ENCODE measurements at places on chromosomes 3 and 15.

DNA sequence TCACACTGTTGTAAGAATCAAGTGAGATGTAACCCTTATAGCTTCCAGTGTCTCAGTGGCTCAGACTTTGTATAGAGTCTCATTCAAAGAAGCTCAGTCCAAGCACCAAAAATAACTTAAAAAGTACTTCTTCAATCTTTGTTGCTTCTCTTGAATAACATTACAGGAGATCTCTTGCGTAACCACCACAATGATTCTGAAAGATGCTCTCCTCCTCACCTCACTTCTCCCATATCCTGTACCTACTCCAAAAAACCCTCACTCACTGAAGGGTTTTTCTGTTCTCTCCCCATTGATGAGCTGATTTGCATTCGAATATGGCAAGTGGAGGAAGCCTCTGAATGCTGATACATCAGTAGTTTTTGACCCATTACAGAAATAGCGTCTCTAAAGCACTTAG, 39.4 kb upstream of the MRPS22 start:
- DNase-seq: no peak

DNA sequence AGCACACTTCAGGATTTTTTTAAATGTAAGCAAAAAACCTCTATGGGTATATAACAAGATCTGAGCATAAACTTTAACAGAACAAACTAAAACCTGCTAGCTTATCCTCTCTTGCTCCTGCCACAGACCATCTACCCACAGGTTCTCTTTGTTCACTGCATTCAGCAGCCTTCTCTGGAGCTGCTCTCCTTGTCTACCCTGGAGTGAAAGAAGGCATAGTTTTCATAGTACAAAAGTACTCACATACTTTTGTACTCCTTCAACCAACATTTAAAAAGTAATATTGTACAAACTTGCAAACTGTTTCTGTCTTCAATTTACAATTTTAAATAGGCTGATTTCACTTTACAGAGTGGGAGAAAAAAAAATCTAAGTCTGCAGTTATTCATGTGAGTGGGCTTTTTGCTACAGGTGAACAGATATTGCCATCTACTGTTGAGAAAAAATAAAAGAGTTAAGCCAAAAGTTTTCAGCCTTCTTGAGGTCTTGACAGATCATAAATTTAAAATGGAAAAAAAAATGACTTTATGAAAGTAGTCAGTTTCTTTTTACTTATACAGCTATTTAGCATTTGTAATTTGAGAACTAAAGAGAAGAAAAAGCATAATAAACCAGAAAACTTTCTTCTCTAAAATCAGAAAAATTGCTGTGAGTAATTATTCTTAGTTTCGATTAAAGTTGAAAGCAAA, 20.4 kb downstream of the TERC start:
- DNase-seq: peak; percentile 57

DNA sequence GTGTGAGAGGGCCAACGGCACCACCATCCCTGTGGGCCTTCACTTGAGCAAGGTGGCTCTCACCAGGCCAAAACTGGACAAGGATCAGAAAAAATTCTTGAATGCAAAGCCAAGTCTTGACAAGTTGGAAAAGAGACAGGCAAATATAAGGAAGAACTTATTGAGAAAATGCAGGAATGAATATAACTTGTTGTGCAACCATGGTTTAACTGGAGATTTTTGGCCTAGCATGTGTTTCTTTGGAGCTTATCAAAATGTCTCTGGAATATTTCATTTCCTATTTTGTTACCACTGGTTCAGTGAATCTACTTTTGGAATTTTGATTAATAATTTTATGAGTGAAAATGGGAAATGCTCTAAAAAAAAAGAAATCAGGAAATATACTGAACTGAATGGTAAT, 42.5 kb downstream of the MCTP2 start:
- no peak for DNase-seq

GRCh38 chr3:53498806-53499641, 4.6 kb downstream of the CACNA1D start:
- no peak for DNase-seq

- DNase-seq: no peak
These were observed 5.9 kb downstream of the MESP2 start for GRCh38 chr15:89781891-89782618.

DNA sequence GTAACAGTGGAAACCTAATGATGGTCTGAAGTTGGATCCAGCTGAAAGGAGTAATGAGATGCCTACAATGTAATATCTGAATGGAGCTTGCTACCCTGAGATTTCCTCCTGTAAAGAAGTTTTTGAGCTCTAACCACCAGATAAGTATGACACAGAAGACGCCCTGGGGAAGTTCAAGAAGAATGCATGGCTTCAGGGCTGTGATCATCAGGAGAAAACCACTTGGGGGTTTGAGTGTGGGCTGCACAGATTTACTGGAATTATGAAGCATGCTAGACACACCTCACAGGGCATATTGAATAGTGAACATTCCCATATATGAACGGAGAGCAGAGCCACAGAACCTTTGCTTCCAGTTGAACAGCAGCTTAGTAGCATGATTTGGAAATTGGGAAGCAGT, 10.6 kb upstream of the CCDC80 start:
- no peak for DNase-seq

- no peak for DNase-seq
These were observed 9.7 kb upstream of the MEIS2 start for GRCh38 chr15:37109872-37110572.

DNA sequence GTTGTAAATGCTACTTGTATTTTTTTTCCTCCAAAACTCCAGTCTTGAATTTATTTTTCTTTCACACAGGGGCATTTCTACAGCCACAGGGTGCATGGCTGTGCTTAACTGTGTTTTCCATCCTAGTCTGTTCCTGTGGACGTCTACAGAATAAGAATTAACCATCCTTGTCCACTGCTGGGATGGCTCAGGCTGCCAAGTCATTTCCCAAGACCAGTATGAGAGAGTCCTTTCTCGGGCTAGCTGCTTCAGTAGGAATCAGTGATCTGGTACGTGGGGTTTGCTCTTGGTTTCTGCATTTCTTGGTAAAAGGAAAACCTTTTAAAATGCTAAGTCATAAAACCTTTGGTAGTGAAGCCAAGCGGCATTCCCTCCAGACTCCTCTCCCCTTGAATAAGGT, 29.8 kb downstream of the CHDH start:
- DNase-seq: no peak

DNA sequence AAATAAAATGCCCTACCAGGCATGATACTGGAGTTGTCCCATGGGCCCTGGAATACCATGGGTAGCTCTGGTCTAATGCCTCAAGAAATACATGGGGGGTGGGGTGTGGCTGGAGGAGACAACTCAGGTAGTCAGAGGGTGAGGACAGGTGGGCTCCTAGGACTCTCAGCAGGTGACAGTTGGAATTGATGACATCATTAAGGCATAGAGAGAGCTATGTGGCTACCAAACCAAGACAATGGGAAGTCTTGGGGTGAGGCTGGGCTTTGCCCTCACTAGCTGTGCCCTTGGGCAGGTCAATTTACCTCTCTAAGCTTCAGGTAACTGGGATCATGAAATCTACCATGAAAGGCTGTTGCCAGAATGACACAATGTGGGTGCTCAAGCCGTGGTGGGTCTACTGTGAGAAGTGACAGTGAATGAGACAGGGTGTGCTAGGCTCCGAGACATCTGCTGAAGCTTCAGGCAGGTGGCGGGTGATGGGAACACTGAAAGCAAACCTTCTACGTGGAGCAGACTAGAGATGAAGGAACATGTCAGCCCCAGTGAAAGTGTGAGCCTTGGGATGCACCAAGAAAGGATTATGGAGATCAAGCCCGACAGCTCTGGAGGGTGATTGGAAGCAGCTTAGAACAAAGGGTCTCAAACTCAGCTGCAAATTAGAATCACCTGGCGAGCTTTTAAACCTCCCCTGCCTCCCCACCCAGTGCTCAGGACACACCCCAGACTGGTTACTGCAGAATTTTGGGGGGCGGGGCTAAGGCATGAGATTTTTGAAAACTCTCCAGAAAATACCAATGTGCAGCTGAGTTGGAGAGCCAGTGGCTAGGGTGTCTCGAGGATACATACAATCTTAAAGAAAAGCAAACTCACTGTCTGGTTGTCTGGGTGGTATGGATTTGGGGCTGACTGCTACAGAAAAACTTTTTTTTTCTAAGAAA, 21.5 kb downstream of the SLC6A20 start:
- no peak for DNase-seq

- DNase-seq: no peak
These were observed 1311.9 kb downstream of the ROBO1 start for GRCh38 chr3:78455712-78456433.

DNA sequence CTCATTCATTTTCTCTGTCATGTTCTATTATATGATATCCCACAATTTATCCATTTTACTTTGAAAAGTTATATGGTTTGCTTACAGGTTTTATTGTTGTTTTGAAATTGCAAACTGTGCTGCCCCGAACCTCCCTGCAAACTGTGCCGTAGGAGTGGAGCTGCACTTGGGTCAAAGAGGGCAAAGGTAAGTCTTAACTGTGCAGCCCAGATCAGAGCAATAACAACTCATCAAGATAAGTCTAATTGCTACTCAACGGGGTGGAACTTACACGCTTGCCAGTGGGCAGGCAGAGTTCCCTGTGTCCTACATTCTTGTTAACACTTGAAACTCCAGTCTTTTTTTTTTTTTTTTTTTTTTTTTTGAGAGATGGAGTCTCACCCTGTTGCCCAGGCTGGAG, 33.2 kb downstream of the ZDHHC19 start:
- DNase-seq: no peak

DNA sequence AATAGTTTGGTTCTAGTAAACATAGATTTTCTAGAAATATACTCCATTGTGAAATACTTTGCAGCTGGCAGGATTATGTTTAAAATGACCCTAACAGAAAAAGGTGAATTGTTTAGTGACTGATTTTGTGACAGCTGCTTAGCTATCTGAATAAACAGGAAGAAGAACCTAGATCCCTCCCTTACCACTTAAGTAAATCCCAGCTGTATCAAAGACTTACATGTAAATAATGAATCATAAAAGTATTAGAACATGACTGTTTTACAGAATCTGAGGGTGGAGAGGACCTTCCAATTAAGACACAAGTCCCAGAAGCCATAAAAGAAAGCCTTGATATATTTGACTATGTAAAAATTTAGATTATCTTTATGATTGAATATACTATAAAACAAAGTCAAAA, 15.9 kb downstream of the SLC49A4 start:
- DNase-seq: no peak

DNA sequence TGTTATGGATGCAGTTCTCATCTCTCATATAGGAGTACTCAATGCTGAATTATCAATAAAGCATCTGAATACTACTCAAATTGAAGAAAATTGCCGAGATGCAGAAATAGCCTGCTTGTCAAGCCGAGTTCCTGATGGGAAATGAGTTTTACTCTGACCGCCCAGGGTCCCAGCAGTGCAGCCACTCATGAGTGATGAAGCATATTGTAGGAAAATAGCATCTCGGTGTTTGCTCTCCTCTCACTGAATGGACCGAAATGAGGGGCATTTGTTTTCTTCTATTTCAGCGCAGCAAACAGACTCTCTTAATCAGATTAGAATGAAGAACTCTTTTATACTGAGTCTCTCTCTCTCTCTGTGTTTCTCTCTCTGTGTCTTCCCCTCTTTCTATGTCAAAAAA, 190.0 kb downstream of the GABRB3 start:
- no peak for DNase-seq
